Eye (tissue), 1 donor: ENCODE measurements at places on chromosomes 3 and 15.

GRCh38 chr3:70281663-70282062 lies 30.8 kb downstream of the MDFIC2 start:
- DNase-seq, result no peak

GRCh38 chr3:66394019-66394752 lies 106.6 kb downstream of the LRIG1 start:
- no peak for DNase-seq

GRCh38 chr15:33448961-33449606 lies 138.3 kb downstream of the RYR3 start:
- DNase-seq, result no peak

DNA sequence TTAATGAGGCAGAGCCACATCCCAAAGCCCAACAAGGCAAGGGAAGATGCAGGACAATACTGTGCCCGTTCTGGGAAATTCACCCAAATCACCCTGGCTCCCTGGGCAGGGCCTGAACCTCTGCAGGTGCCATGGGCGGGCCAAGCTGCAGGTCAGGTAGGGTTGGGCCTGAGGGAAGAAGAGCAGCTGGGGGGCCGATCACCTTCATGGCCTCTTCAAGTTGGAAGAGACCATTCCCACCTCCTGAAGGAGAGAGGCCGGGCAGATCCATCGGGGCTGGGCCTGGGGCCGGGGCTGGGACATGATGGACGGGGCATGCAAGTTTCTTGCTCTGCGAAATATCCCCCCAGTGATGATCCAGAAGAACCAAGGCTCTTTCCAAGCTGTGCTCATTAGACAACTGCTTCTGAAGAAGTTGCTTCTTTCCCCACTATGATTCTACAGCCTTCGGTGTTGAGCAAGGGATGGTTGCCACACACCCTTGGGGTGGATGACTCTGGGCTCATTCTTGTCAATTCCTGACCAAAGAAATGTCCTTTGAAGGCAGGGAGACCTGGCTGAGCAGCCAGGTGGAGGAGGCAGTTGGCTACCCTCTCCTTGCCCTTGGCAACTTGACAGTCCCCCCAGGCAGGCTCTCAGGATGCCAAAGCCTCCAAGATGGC lies 38.2 kb downstream of the KLHL25 start:
- no peak for DNase-seq

GRCh38 chr3:65761446-65762234 lies 277.1 kb downstream of the MAGI1 start:
- DNase-seq, result peak; percentile 39

DNA sequence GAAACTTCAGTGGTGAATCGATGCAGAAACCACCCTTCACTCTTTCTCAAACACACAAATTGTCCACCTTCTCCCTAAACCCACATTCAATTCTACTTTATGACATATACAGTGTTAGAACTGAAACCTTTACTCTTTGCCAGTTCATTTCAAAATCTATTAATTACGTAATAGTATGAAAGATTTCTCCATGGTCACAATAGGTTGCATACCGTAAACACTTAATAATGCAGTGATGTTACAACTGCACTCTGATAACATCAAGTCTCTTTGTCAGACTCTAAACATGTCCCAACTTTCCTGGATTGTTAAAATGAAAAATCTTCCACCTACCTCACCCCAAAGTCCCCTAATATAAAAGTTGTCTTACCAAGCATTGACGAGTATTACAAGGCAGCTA lies 111.8 kb upstream of the PROK2 start:
- DNase-seq, result no peak

- DNase-seq, result peak; percentile 8
Observed at GRCh38 chr3:40172560-40172959, 136.9 kb upstream of the EIF1B start.

DNA sequence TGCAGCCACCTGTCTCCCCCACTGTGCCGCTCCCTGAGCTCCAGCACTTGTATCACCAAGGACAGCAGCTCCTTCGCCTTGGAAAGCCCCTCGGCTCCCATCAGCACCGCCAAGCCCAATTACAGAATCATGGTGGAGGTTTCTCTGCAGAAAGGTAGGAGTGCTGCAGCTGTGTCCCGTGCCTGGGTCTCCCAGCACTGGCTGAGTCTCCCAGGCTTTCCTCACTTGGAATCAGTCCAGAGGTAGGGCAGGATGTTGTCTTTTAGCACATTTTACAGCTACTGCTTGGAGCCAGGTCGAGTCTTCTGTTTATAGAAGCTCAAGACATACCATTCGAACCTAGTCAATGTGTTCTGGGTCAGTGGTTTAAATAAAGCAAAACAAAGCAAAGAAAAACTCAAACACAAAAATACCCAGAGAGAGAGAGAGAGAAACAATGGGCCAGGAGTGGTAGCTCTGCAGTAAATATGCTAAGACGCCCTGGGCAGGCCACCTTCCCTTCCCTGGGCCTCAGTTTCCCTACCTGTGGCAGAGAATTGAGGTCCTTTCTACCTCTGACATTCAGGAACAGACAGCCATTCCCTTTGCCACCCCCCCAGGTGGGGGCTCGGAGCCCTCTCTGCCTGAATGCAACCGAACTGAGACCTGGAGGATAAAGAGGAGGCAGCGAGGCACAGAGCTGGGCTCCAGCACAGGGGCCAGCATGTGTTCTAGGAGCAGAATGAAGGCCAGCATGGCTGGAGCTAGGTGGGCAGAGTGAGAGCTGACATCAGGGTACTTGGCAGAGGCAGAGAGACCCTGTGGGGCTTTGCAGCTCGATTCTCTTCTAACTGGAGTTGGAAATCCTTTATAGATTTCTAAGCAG lies 44.1 kb downstream of the STARD5 start:
- no peak for DNase-seq
